ENCODE measurements at places on chromosomes 2 and 18.

- no peak for ATAC-seq
Measured at GRCh38 chr18:43061816-43062215, 53.7 kb downstream of the RIT2 start.

DNA sequence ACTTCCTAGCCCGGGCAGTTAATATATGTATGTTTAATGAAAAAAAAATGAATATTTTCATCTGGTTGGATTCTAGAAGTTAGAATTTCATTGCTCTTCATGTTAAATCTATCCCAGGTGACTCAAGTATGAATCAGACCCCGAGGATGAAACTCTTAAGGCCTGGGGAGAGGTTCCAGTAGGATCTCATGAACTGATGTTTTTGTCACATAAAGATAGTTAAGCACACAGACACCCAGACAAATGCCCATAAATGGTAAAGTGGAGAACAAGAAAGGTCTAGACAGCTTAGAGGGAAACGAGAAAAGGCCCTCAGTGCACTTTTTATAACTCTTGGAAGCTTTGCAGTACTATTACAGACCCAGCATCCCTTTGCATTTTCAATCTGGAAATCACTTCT lies 114.1 kb downstream of the RIF1 start:
- no peak for ATAC-seq

DNA sequence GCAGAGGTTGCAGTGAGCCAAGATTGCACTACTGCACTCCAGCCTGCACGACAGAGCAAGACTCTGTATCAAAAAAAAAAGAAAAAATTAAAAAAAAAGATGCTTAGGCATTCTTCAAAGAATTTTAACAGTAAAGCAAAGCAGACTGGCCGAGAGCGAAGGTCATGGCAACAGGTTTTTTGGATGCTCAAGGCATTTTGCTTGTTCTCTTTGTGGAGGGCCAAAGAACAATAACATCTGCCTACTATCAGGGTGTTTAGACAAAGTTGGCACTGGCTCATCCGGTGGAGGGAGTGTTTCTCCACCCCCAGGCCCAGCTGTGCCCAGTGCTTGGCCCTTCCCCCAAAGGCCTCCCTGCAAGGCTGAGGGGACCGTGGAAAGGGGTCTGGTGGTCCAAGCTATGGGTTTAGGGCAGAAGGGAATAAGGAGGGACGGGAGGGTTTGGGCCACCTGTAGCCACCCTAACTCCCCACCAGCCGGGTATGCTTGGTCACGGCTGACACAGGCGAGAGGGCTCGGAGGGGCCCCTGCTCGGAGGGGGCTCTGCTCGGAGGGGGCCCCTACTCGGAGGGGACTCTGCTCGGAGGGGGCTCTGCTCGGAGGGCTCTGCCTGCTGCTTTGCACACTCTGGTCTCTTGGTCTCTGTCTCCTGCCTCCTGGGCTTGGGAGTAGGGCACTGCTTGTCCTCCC lies 26.7 kb upstream of the ALLC start:
- ATAC-seq: no peak

- no peak for ATAC-seq
Measured at GRCh38 chr2:212842544-212843185, 304.1 kb upstream of the ERBB4 start.
